ENCODE measurements at places on chromosomes 3 and 15.

DNA sequence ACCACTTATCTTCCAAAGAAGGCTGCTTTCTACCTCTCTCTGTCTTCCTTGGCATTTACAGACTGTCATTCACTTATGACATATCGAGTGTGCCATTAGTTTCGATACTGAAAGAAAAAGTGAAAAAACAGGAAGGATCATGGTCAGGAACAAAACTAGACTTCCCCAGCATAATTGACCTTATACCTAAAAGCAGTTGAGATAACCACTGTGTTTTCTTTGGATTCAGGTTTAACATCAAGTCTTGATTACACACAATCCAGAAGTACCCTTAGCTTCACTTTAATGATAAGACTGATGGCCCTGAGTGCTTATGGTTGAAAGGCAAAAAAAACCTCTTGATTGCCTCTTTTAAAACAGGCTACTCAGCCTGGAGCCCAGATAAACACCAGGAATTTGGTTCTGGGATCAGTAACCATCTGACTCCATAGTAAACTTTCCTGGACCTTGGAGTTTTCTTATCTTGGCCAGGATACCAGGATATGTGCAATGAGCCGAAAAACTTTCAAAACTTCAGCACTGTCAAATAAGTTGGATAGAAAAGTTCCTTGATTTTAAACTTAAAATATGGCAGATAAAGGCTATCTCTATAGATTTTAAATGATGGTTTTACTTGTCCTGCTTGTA is 5.0 kb upstream of the UACA start:
- no peaks in the 10 kb centered on the region for H3K4me1 ChIP-seq
- no peak overlapping the region for H3K4me3 ChIP-seq
- H3K27ac ChIP-seq, result no peak overlapping the region
- no peaks in the 10 kb centered on the region for H3K27me3 ChIP-seq
- no peaks in the 10 kb centered on the region for H3K36me3 ChIP-seq

- no peak overlapping the region for H3K4me3 ChIP-seq
- H3K27ac ChIP-seq, result no peak overlapping the region
- DNase-seq, result no peak
- no peaks in the 10 kb centered on the region for H3K36me3 ChIP-seq
- no peaks in the 10 kb centered on the region for H3K27me3 ChIP-seq
Measured at GRCh38 chr3:167493244-167493643, 19.4 kb upstream of the SERPINI2 start.

DNA sequence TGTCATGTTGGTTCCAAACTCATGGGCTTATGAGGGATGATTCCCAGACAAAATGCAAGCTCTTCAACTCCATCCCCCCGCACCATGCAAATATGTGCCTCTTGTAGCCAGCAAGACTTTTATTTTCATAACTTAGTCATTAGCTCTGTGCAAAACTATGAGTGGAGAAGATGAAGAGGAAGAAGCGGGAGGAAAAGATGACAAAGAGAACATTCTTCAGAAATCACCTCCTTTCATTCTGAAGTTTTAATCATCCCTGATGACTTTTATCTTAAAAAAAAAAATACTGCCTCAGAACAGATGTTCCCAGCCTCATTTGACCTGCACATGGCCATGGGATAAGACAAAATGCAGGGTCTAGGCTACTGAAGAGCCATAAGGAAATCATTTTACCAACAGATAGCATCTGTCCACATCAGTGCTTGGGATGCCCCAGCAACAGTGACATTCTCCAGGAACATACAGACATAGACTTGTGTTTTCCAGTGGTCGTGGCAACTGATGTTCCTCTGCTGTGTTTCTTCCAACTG is 145.5 kb downstream of the WNT5A start:
- no peak for DNase-seq
- H3K27ac ChIP-seq, result no peak overlapping the region
- H3K4me3 ChIP-seq, result no peak overlapping the region
- H3K36me3 ChIP-seq, result no peaks in the 10 kb centered on the region
- H3K4me1 ChIP-seq, result peaks cover 17% of the 10 kb centered on the region

GRCh38 chr3:180646187-180646790 is 33.0 kb downstream of the CCDC39 start:
- H3K36me3 ChIP-seq, result no peaks in the 10 kb centered on the region
- H3K4me1 ChIP-seq, result no peaks in the 10 kb centered on the region
- H3K27ac ChIP-seq, result no peak overlapping the region
- no peak for DNase-seq

DNA sequence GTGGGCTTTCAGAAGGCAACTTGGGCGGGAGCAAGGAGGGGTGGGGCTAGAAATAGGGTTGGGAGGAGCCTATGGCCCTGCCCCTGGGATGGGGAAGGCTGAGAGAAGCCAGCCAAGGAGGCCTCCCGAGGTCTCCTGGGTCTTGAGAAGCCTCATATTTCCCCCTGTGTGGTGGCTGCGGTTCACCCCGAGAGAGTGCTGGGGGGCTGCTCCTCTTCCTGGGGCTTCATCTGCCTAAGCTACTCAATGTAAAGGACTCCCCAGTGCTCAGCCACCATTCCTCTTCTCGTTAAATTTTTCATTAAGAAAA is 174.3 kb downstream of the SMAD6 start:
- H3K27me3 ChIP-seq, result no peaks in the 10 kb centered on the region
- no peak overlapping the region for H3K4me3 ChIP-seq
- DNase-seq, result no peak

GRCh38 chr3:152253514-152253913 is 15.2 kb upstream of the MBNL1 start:
- H3K4me1 ChIP-seq, result peaks cover 4% of the 10 kb centered on the region
- H3K4me3 ChIP-seq, result no peak overlapping the region
- H3K36me3 ChIP-seq, result no peaks in the 10 kb centered on the region
- no peaks in the 10 kb centered on the region for H3K27me3 ChIP-seq

- no peaks in the 10 kb centered on the region for H3K4me1 ChIP-seq
- H3K4me3 ChIP-seq, result peak overlapping the region; percentile 72
- peak; percentile 50 for DNase-seq
- H3K27ac ChIP-seq, result no peak overlapping the region
- no peaks in the 10 kb centered on the region for H3K36me3 ChIP-seq
Measured at GRCh38 chr15:32029409-32029861, 880 bp upstream of the CHRNA7 start.

GRCh38 chr3:47270526-47270925 is 12.1 kb downstream of the KIF9 start:
- H3K27ac ChIP-seq, result no peak overlapping the region
- DNase-seq, result no peak
- no peaks in the 10 kb centered on the region for H3K27me3 ChIP-seq
- no peaks in the 10 kb centered on the region for H3K4me1 ChIP-seq

- H3K4me3 ChIP-seq, result no peak overlapping the region
- DNase-seq, result no peak
- peaks cover 12% of the 10 kb centered on the region for H3K4me1 ChIP-seq
- no peaks in the 10 kb centered on the region for H3K27me3 ChIP-seq
Measured at GRCh38 chr15:99504823-99505551, 60.8 kb upstream of the MEF2A start.

DNA sequence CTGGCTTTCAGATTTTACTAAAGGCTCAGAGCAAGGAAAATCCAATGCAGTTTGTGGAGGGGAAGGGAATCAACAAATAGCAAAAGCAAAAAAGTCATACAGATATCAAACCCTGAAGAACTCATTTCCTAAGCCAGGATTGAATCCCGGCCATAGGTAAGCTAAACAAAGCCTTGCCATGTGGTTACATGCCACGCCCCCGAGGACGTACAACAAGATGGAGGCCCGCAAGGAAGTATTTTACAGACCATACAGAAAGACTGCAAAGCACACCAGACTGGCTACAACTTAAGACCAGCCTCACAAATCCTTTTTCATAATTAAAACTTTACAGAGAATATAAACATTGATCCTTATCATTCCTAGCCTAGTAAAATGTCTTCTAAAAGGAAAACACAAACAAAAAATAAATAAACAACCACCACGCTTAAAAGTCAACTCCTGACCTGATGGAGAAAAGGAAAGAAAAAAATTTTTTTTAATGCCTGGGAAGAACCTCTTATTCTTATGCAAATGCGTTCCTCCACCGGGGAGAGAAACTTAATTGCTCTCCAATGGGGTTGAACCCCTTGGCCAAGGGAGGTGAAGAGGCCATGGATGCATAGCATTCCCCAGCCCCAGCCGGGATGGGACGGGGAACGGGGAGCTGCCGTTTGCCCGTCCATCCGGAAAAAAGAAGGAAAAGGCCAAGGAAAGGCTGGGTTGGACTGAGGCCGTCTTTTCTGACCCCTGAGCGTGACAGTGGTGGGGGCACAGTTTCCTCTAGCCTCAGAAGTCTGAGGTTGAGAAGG is 39.3 kb downstream of the IL1RAP start:
- DNase-seq, result peak; percentile 53
- H3K4me3 ChIP-seq, result peak overlapping the region; percentile 5
- no peaks in the 10 kb centered on the region for H3K4me1 ChIP-seq
- no peaks in the 10 kb centered on the region for H3K36me3 ChIP-seq
- no peak overlapping the region for H3K27ac ChIP-seq
